ENCODE measurements at places on chromosomes 12 and 14. TPM values are rescaled to one million over a fixed set of nuclear protein-coding genes. Genes with fewer than 3 reads are reported as not detected.

The ADAM21 gene
- total RNA-seq, result 1.3 TPM

The NKX2-8 gene
- not detected for total RNA-seq

DNA sequence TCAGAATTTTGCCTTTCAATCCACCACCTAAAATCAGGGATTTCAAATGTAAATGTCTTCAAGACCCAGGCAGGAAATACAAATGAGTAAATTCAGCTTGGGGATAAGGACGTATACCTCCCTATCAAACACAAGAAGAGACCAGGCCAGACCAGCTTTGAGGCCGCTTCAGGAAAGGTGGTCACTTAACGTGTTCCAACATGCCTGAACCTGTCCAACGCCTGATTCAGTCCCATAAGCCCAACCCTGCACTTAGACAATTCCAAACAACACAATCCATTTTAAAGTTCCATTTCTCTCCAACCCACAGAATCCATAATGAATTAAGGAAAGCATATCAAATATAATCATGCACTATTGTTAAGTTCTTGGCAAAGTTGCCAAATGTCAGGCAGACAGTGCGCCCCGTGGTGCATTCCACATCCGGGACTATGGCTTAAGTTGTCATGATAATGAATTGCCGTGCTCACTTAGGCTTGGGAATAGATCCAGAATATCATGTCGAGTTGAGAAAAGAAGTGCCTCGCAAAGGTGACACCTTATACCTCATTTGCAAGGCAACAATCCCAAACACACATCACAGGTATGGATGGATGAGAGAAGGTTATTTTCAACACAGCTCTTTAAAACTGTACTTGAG lies 35.5 kb downstream of the CCDC60 start:
- no peak for DNase-seq

- DNase-seq, result peak; percentile 79
These were observed 172.2 kb downstream of the SNAPC1 start for GRCh38 chr14:61934385-61934784.
